Stimulated activated CD4-positive, alpha-beta T cell treated with anti-CD3 and anti-CD28 coated beads, Interleukin-1b, Interleukin-23, amount 100 ng/mL, for 48 hours (primary cell): ENCODE measurements at places on chromosomes 6 and 20.

GRCh38 chr6:162450358-162450757 is 277.2 kb downstream of the PRKN start:
- no peak for DNase-seq

- DNase-seq, result no peak
These were observed 12.8 kb upstream of the ZNF831 start for GRCh38 chr20:59150821-59151251.

GRCh38 chr6:20200761-20201630 is 11.3 kb downstream of the MBOAT1 start:
- no peak for DNase-seq

GRCh38 chr6:53301801-53302537 is 46.8 kb downstream of the ELOVL5 start:
- no peak for DNase-seq

DNA sequence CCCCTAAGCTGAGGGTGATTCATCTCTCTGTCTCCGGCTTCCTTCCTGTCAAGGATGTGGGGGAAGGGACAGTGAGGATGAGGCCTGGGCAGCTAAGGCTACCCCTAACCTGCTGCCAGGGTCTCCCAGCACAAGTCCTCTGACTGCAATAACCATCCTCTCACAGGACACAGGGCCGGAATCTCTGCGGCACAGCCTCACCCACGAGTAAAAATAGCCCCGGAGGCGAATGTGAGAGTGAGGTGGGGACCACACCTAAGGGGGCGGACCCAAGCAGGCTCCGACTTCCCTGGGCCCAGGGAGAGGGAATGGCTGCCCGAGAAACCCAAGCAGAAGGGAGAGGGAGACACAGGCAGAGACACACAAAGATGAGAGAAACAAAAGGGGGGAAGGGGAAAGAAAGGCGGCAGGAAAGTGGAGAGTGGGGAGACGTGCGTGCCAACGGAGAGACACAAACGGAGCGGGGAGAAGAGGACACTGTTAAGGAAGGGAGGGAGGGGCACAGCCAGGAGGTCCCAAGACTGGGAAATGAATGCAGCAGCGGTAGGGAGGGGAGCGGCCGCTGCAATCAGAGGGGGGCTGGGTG is 1.4 kb downstream of the CLIC1 start:
- peak; percentile 41 for DNase-seq

DNA sequence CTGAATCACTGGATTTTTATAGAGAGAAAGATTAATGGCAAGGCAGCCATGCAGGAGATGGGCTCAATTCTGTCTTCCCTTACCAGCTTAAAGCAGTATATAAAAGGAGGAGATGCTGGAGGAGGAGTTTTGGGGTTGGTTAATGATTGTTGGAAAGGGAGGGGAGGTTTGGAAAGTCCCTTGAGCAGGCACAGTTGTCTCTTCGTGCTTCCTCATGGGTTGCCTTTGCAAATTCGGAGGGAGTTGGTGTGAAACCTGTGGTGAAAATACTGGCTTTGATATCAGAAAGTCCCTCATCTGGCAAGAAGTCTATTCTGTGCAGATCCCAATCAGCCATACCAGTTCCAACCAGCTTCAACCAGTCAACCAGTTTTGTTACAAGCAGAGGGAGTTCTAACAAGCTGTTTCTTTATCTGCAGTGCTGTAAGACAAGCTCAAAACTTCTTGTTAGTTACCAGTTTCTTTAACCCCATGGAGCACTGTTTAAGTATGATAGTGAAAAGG is 107.0 kb downstream of the HIVEP1 start:
- peak; percentile 30 for DNase-seq

DNA sequence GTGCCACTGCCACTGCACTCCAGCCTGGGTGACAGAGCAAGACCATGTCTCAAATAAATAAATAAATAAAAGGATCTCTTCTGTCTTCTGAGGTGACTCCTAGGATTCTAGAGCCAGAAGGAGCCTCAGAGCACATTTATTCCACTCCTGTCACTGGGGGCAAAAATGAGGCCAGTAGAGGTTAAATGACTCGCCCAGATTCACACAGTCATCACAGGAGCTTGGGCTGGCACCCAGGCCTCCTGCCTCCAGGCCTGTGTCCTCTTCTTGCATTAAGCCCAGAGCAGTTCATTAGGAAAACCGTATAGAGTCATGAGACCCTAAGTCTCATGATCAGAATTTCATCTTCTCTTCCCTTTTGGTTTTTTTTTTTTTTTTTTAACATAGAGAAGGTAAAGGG is 243.3 kb downstream of the NRN1 start:
- DNase-seq, result no peak

- DNase-seq, result no peak
These were observed 25.2 kb upstream of the SRSF6 start for GRCh38 chr20:43432498-43432897.

GRCh38 chr6:158774717-158775449 is 44.3 kb downstream of the EZR start:
- no peak for DNase-seq

DNA sequence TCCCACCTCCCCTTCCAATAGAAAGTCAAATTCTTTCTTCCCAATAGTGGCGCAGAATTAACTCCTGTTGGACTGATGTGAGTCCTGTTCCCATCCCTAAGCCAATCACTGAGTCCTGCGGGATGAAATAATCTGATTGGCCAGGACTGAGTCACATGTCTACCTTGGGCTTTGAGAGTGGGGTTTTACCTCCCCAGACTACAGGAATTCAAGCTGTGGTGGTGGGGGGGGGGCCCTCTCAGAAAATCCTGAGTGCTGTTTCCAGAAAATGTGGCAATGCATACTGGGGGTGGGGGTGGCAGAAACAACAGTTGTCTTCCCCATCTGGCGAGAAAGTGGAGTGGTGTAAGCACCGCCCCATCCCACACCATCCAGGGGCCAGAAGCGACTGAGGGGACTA is 65.7 kb downstream of the CTCFL start:
- DNase-seq, result no peak

DNA sequence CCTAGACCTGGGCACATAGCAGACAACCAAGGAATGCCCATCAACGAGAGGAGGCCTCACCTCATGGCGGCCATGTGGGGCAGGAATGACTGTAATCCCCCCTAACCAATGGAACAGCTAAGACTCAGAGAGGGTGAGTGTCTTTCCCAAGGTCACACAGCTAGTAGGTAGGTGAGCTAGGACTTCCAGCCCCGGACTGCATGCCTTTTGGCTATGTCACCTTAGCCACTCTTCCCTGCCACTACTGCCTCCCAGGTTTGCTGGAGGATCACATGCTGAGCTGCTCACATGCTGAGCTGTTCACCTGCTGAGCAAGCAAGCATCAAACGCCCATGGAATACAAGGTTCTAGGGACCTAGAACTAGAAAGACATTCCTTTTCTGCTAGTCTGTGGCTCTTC is 188.5 kb upstream of the PMEPA1 start:
- no peak for DNase-seq

DNA sequence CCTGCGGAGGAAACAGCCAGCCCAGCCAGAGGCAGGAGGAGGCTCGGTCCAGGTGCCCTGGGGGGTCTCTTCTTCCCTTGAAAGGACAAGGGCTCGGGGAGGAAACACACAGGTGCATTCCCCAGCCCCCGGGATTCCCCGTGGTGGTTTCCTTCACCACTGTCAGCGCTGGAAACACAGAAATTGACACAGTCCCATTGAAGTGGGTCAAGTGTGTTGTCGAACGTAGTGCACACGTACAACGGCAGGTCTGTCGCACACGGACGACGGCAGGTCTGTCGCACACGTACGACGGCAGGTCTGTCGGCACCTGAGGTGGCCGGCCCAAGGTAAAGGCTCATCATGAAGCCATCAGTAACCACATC is 80.9 kb downstream of the DLL1 start:
- DNase-seq, result no peak

GRCh38 chr6:2641044-2641725 is 109.5 kb downstream of the MYLK4 start:
- DNase-seq, result no peak

- DNase-seq, result no peak
These were observed 976.1 kb upstream of the MAP3K7 start for GRCh38 chr6:91562955-91563354.

GRCh38 chr20:18144541-18145099 is 7.0 kb downstream of the KAT14 start:
- no peak for DNase-seq

- no peak for DNase-seq
These were observed 68.3 kb downstream of the ANKRD6 start for GRCh38 chr6:89501222-89501621.

DNA sequence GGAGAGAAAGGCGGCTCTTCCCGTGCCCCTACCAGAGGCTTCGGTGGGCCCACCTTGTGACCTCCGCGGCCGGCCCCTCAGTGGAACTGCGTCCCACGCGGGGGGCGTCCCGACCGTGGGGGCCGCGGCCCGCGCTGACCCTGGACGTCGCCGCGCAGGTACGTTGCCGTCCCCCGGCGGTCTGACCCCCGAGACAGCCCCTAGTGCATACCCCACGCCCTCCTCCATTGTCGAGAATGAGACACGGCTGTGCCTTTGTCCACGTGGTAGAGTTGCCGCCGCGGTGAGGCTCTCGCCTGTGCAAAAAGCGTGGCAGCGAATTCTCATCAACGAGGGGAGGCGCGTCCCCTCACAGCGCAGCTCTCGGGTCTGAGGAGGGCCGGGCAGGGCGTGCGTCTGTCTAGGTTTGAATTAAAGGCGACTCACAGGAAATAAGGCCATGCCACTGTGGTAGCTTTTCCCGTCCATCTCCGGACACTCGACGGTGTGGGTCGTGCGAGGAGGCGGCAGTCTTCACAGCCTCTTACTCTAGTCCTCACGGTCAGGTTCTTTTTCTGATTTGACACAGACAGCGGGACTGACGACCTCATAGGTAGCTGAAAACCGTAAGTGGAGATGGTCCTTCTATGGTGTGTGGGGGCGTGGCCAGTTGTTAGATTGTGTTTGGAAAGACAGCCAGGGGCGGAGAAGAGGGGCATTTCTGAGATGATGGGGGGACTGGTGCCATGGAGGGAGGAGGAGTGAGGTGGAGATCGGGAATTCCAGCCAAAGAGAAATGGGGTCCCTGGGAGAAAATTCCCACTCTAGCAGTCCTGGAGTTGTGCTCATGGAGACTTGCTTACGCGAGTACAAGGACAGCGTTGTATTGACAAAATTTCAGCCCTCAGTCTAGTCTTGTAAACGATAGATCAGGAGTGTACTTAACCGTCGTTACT is 580 bp downstream of the NXT1 start:
- peak; percentile 61 for DNase-seq

GRCh38 chr6:147621263-147621662 is 112.8 kb downstream of the SAMD5 start:
- no peak for DNase-seq

GRCh38 chr20:35404614-35405259 is 7.0 kb downstream of the UQCC1 start:
- DNase-seq, result no peak

DNA sequence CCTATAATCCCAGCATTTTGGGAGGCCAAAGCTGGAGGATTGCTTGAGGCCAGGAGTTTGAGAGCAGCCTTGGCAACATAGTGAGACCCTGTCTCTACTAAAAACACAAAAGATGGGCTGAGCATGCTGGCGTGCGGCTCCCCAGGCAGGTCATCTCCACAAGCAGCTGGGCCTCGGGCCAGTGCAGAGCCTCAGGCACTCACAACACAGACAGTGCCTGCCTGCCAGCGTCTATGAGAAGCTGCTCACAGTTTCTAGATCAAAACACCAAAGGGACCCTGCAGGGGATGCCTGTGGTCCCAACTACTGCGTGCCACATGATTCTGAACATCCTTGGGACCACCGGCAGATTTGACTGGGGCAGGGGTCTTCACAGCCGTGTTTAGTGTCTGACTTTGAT is 59.4 kb downstream of the GINS1 start:
- DNase-seq, result no peak

- no peak for DNase-seq
These were observed 59.6 kb upstream of the LAMP5 start for GRCh38 chr20:9454791-9455190.

DNA sequence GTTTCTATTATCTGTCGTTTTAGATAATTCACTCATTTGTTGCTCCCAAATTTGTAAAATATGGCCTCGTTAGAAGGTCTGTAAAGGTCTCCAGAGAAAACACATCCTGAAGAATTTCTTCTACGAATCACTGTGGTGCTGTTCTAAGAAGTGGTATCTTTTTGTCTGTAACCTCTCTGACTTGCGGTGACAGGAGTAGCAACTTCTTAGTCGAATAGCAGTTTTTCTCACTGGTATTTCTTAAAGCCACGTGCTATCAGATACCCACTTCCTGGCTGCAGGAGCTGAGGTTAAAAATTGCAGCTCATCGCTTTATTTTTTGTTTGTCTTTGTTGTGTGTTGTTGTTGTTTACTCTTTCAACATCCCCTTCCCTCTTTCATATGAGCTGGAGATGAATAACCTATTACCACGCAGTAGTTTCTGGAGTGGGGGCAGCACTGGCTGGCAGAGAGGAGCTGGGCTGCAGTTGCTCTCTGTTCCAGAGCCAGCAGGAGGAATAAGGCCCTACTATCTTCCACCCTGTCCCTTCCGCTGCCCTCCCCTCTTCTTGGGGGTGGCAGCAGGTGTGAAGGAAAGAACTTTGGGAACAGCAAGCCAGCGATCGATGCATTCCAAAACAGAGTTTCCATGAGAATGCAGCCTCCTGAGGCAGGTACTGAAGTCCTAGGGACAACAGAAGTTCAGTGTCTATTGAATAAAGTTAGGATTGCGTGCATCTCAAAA is 64.7 kb downstream of the C6orf118 start:
- no peak for DNase-seq

DNA sequence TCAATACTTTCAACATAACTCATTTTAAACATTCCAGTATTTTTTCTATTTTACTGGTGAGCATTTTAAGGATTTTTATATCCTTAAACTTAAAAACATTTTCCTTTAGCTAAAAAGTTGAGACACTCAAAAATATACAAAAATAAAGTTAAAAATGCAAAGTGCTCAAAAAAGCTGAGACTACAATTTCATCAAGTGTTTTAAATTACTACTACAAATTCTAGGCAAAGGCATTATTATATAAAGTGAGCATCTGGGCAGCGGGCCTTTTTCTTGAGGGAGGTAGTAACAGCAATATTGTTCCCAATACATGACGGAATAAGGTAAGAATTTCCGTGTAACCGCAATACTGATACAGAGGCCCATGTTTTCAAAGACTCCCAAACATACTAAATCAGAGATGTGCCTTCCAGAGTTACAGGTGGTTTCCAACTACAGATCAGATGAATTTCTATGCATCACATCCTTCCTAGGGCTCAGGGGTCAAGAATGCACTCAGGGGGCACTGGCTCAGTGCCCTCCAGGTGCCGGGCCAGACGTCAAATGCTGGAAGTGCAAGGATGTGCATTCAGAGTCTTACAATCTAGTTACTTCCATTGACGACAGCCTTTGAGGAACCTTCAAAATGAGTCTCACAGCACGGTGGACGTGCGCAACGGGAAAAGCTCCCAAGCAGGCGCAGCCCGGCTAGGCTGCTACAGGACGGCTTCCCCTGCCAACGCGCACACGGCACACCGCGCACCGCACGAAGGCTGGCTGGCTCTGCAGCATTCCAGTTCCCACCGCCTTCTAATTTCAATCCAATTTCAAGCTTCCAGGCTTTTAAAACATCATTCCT is 1.7 kb downstream of the PHF10 start:
- peak; percentile 42 for DNase-seq

- no peak for DNase-seq
These were observed 443.8 kb upstream of the GJE1 start for GRCh38 chr6:141688916-141689315.
